ENCODE measurements at places on chromosomes 3 and 15.

DNA sequence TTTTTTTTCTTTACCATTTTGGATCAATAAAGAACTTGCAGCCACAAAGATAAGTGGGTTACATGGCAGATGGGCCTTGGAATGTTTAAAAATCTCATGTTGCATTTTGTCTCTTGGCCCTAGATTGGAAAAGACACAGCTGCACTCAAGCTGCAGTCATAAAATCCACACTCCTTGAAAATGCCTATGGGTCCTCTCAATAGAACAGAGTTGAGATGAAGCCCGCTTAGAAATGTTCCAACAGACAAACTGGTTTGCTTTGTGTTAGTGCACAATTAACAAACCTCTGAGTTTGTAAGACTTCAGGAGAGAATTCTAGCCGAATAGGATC lies 401.2 kb upstream of the CDIN1 start:
- no peak for DNase-seq

DNA sequence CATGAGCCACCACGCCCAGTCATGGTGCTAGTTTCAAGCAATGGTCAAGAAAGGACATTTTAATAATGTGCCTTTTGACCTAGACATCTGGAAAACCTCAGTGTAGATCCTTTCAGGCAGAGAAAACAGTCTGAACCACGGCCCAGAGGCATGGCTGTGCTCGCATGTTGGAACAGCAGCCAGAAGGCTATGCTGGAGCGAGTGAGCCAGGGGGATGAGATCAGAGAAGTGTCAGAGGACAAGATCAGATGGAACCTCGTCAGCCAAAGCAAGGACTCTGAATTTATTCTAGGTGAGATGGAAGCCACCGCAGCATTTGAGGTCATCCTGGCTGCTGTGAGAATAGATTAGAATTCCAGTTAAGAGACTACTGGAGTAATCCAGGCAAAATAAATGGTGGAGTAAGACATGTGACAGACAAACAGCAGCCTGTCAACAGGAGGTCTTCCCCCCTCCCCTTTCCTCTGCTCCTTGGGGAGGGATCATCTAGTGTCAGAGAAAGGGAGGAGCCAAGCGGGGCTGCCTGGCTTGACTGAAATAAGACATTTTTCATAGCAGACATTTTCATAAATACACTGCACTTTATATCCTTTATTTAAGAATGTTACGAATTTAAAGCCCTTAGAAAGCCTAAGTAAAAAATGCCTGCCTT lies 40.4 kb upstream of the ACKR4 start:
- DNase-seq: no peak

DNA sequence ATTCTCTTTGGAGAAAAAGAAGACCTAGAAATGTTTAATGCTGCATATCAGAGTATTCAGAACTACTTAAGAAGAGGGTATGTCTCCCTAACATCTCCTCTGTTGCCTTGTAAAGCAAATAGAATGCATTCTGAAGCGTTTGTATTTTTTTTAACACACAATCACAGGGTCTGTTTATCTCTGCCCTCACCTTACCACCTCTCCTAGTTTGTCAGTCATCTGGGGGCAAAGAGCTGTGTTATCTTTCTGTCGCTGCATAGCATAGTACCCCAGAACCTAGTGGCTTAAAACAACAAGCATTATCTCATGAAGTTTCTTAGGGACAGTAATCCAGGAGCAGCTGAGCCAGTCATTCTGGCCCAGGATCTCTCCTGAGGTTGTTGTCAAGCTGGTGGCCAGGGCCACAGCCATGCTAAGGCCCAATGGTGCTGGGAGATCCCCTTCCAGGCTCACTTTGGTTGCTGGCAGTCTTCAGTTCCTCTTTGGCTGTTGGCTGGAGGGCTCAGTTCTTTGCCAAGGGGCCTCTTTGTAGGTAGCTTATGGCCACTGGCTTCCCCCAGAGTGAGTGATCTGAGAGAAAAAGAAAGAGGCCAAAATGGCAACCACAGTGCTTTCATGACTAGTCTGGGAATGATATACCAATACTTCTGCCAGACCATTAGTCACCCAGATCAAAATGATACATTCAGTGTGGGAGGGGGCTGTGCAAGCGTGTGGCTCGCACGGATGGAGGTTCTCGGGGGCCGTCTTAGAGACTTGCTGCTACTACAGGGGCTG lies 17.8 kb downstream of the EDEM1 start:
- no peak for DNase-seq

DNA sequence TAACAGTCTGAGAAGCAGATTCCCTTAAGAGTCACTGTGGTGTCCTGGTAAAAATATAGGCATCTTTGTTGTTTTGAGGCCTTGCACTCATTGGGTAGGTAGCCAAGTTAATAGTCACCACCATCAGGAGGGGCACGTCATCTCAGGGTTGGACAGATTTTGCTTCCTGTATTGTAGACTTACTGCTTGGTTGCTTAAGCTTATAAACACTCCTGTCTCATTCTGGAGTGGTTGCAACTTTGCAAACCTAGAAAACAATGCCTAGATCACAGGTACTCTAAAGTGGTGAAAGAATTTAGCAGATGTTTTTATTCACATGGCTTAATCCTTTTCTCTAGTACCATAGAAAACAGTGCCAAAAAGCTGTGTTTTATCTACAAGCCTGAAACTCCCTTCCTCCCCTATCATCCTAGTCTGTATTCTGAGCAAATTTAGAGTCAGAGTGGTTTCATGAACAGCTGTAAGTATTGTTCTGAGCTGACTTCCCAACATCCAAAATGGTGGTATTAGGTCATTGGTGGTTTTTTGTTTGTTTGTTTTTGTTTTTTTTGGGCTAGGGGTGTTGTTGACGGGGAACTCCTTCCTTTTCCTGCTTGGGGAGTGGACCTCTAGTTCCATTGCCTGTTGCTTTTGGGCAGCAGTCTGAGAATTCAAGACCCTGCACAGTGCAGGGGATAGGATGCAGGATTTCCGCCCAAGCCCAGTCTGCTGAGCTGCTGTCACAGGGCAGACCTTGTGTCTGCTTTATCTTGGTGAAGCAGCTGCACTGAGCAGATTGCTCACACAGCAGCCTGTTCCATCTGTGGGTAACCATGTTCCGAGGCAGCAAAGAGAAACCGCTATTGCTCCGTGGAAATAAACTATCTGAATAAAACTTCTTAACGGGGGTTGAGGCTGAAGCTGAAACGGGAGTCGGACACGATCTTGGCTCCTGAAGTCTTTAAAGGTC lies 202.0 kb downstream of the AKAP13 start:
- DNase-seq: peak; percentile 77

GRCh38 chr3:141302364-141303141 lies 65.8 kb upstream of the ZBTB38 start:
- no peak for DNase-seq

DNA sequence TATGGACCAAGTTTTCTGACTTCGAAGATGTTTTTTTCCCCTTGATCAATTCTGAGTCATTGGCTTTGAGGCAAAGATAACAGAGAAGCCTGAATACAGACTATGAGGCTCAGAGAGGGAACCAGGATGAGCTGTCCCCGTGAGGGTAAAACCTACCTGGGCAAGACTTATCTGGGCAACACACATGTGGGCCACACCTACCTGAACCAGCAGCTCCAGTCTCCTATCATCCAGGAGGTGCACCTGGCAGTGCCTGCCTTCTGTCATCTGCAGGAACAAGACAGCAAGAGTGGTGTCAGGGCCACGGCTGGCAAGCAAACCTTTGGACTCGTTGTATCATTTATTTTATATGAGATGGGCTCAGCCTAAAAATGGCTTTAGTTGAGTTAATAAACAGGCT lies 72.6 kb downstream of the FRMD4B start:
- DNase-seq: no peak

GRCh38 chr3:149957361-149958125 lies 13.2 kb downstream of the PFN2 start:
- no peak for DNase-seq

DNA sequence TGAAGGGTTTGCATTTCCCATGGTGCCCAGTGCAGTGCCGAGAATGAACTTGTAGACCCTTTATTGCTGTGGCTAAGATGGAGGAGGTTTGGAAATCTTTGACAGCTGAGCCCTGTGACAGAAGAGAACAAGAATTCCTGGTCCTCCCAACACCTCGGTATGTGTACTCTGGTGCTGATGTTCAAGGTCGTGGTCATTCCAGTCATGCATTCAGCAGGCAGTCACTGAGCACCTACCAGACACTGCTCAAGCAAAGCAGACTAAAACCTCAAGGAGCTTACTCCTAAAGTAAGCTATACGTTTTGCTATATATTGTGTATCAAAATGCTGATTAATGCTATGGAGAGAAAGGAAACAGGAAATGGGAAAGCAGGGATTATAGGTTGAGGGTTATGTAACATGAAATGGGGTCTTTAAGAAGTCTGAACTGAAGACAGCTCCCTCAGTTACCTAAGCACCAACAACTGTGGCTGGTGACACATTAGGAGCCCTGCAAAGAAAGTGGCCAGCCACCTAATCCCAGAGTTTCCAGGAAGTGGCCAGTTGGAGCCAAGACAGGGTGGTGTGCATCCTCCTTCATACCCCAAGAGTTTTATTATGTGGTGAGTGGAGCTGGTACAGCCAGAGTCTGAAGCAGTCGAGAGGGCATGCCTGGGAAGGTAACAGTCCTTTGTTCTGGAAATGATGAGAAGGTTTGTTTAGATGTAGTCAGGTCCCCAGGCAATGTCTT lies 65.0 kb downstream of the CCNL1 start:
- no peak for DNase-seq

GRCh38 chr3:126527006-126527405 lies 3.1 kb downstream of the CHST13 start:
- no peak for DNase-seq

DNA sequence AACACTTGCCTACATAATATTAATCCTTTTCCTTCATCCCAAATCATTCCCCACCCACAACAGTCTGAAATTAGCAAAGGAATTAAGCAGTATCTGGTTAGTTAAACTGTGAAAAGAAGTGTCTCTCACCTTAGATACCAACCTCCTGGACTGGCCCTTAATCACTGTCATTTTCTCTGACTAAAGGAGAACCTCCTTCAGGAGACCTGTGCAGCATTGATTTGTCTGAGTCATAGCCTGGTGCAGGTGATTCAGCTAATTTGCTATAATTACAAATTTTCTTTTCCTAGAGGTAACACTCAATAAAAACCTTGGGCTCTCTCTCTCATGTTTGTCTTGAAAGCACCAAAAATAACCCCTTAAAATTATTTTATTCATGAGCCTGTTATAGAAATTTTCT lies 279.8 kb upstream of the SEMA6D start:
- no peak for DNase-seq

DNA sequence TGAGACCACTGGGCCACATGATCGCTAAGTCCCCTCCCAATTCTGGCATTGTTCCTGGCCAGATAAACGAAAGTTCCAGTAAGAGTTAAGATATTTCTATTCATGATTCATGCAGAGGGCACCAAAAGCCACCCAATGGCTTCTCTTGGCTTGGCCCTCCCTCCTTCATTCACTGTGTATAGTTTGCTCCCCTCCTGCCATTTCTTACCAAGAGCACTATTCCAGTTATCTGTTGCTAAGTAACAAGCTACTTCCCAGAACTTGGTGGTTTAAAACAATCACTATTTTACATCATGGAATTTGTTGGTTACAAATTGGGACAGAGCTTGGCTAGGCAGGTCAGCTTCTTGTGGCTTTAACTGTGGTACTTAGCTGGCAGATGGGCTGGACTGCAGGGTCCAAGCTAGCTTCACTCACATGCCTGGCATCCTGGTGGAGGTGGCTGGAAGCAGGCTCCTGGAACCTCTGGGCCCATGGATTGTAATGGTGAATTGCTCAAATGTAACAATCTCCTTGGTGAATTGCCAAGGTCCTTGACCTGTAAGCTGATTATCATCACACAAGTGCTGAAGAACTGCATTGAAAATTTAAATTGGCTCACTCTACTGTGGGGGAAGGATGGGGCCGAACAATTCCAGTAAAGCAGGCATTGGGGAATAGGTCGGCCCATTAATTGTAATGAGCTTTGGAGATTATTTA lies 16.6 kb downstream of the EAF1 start:
- no peak for DNase-seq

DNA sequence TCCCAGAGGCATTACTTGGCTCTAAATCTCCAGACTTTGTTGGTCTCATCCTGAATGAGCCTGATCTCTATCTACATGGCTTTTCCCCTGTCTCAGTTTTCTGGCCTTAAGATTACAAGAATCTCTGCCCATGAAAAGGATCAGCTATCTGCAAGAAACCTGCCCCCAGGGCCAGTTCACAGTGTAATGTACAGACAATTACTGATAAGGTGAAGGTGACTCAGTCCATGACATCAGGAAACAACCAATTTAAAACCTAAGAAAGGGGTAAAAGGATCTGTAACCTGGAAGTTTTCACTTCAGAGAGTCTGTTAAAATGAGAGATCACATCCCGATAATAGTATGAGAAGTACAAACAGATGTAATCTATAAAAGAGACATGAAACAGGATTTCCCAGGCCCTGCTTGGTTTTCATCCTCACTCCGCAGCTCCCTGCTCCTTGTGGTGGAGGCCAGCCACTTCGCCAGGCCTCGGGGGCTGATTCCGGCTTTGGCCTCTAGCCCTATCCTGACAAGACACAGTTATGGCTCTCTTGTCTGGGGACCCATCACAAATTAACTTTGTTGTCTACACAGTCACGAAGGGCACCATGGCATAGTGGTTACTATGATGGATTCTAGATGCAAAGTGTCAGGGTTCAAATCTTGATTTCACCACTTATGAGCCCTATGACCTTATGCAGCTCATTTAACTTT lies 136.9 kb downstream of the THSD4 start:
- no peak for DNase-seq

DNA sequence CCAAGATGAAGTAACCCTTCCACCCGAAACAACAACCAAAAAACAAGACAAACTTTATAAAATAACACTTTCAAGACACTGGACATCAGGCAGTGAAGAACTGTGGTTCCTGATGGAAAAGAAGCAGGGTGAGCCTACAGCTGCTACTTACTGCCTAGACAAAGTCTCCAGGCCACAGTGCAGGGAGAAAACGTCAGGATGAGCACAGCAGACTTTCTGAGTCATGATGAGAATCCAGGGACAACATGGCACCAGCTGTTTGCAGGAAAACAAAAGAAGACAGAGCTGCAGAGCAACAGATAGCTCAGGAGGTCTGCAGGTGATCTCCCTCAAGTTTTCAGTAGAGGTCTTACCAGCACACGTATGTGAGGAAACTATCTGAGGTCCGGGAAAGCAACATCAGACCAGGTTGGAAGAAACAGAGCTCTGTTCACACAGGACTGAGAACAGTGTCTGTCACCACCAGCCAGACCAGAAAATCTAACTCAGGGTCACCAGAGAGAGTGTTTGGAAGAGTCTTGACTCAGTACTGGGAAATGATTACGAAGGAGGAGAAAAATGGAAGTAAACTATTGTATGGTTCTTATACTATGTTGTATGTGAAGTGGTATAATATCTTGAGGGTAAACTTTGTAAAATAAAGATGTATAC lies 108.9 kb downstream of the ANO10 start:
- no peak for DNase-seq

GRCh38 chr3:50317300-50317699 lies 5.2 kb downstream of the HYAL2 start:
- DNase-seq: no peak

DNA sequence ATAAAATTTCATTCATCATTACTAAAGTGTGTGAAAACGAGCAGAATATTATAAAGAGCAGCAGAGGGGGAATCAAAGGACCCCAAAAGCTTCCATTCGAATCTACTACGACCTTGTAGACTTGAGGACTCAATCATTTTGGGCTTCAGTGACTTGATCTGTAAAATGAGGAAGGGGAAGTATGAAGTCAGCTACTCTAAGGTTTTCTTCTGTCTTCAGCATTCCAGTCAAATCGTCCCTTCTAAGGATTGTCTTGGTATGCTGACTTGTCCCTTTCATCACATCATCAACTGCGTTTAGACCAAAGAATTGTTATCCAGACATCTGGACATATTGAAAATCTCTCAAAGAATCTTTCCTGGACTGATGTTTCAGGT lies 44.8 kb downstream of the PLD1 start:
- no peak for DNase-seq
